ENCODE measurements at places on chromosomes 3 and 15. TPM values are rescaled to one million over a fixed set of nuclear protein-coding genes. Genes with fewer than 3 reads are reported as not detected.

Gene ROBO1
- 57.3 TPM for total RNA-seq

Gene LRRC34
- total RNA-seq, result 2.9 TPM

Gene POMGNT2
- total RNA-seq, result 14.9 TPM

Gene CD80
- total RNA-seq, result not detected

Gene TMEM207
- not detected for total RNA-seq

Gene LRRIQ4
- 0.19 TPM for total RNA-seq

Gene ZDHHC23
- total RNA-seq, result 3.5 TPM

Gene KLHL25
- total RNA-seq, result 5.6 TPM

Gene OXTR
- 29.9 TPM for total RNA-seq

Gene SAMD7
- not detected for total RNA-seq

Gene GOLGA8J
- 0.28 TPM for total RNA-seq

Gene MITF
- 8.5 TPM for total RNA-seq

Gene RARRES1
- 111 TPM for total RNA-seq

Gene ADAM10
- 141 TPM for total RNA-seq

Gene GOLGA8S
- not detected for total RNA-seq

Gene TTLL13
- total RNA-seq, result not detected

Gene LRRN1
- total RNA-seq, result under 0.01 TPM

Gene STAB1
- total RNA-seq, result 2.9 TPM

Gene CCR1
- total RNA-seq, result under 0.01 TPM

Gene SLC22A14
- 0.28 TPM for total RNA-seq

Gene UBAP1L
- total RNA-seq, result 1.1 TPM

Gene CFAP161
- not detected for total RNA-seq

Gene PDCD7
- 13.0 TPM for total RNA-seq

Gene CBLB
- 26.5 TPM for total RNA-seq

Gene EOMES
- total RNA-seq, result not detected

Gene NEIL1
- 1.7 TPM for total RNA-seq

Gene WDR76
- 26.1 TPM for total RNA-seq

Gene CRYGS
- 0.77 TPM for total RNA-seq

Gene STX19
- under 0.01 TPM for total RNA-seq

Gene SLC12A1
- total RNA-seq, result under 0.01 TPM

Gene SCG5
- 54.4 TPM for total RNA-seq

Gene B4GALT4
- 72.2 TPM for total RNA-seq

Gene CIP2A
- 7.0 TPM for total RNA-seq

Gene SEMA5B
- total RNA-seq, result under 0.01 TPM

Gene ITIH3
- 0.19 TPM for total RNA-seq

Gene COL6A5
- not detected for total RNA-seq

Gene VPS13C
- total RNA-seq, result 54.3 TPM

Gene GAP43
- total RNA-seq, result 0.56 TPM

Gene PCLAF
- total RNA-seq, result 5.6 TPM

Gene FAM43A
- 33.4 TPM for total RNA-seq

Gene GPR149
- total RNA-seq, result not detected

Gene ESYT3
- total RNA-seq, result 0.19 TPM

Gene TEX55
- total RNA-seq, result not detected

Gene NR1I2
- not detected for total RNA-seq

Gene UROC1
- total RNA-seq, result not detected

Gene EPHA3
- total RNA-seq, result 10.1 TPM

Gene SPESP1
- total RNA-seq, result 4.2 TPM

Gene CELSR3
- 0.85 TPM for total RNA-seq

Gene SCN11A
- not detected for total RNA-seq

Gene ISLR
- total RNA-seq, result 23.4 TPM

Gene ABI3BP
- 26.6 TPM for total RNA-seq

Gene FETUB
- total RNA-seq, result not detected

Gene CLDN1
- 2.0 TPM for total RNA-seq

Gene GORASP1
- total RNA-seq, result 27.3 TPM

Gene ARL6IP5
- total RNA-seq, result 126 TPM

Gene ROBO2
- under 0.01 TPM for total RNA-seq

Gene CEP19
- 5.1 TPM for total RNA-seq

Gene FANCD2
- total RNA-seq, result 31.2 TPM

Data from regular cardiac myocyte (primary cell).